ENCODE measurements at places on chromosomes 13 and 19.

GRCh38 chr13:51359352-51359751 lies 19.9 kb downstream of the SERPINE3 start:
- no peak for DNase-seq

DNA sequence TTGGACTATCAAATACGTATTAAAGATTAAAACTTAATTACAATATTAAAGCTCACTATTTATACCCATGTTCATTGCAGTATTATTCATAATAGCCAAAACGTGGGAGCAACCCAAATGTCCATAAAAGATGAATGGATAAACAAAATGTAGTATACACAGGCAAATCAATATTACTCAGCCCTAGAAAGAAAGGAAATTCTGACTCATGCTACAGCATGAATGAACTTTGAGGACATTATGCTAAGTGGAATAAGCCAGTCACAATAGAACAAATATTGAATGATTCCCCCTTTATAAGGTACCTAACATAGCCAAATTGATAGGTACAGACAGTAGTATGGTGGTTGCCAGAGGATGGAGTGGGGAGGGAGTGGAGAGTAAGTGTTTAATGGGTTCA lies 457.3 kb downstream of the FGF14 start:
- DNase-seq = no peak

GRCh38 chr13:89310943-89311672 lies 1639.9 kb downstream of the SLITRK5 start:
- no peak for DNase-seq

DNA sequence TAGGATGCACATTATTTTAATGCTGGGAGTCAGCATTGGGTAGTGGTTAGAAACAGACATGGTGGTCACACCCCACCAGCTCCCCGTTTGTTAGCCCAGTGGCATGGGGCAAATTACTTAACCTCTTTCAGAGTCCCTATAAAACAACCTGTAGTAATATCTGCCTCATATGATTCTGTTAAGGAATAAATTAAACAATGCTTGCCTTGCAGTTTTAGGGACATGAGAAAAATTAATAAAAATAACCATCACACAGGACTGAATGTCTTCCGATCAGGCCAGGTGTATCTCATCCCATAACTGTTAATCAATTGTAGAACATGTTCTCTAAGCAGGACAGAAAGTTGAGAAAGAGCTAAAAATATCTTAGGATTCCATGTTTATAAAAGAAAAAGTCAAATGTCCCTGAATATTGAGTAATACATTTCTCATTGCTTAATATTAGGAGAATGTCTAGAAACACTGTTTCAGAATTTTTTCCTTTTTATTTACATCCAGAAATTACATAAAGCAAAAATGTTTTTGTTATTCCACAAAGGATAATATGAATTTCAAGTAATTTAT lies 196.5 kb downstream of the GPC6 start:
- DNase-seq = no peak

- DNase-seq = no peak
Observed at GRCh38 chr19:55426042-55426441, 17.1 kb downstream of the SHISA7 start.

- DNase-seq = no peak
Observed at GRCh38 chr19:33868076-33868735, 71.5 kb downstream of the KCTD15 start.

DNA sequence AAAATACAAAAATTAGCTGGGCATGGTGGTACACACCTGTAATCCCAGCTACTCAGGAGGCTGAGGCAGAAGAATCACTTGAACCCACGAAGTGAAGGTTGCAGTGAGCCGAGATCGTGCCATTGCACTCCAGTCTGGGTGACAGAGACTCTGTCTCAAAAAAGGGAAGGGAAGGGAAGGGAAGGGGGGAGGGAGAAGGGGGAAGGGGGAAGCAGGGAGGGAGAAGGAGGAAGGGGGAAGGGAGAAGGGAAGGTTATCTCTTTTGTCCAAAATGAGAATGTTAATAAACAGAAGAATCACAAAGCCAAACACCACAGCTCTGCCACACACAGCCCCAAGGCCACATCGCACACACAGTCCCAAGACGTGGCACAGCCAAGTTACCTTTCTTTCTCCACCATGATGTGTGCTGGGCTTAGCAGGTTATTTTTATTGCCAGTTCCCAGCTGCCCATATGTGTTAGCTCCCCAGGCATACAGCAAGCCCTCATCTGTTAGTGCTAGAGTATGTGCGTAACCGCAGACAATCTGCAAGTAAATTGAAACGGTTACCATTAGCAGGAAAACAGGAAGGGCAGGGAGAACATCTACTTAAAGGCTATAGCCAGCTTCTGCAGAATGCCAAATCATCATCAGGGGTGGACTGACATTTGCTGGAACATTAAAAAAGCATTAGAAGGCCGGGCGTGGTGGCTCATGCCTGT lies 34.3 kb downstream of the RCBTB1 start:
- no peak for DNase-seq

DNA sequence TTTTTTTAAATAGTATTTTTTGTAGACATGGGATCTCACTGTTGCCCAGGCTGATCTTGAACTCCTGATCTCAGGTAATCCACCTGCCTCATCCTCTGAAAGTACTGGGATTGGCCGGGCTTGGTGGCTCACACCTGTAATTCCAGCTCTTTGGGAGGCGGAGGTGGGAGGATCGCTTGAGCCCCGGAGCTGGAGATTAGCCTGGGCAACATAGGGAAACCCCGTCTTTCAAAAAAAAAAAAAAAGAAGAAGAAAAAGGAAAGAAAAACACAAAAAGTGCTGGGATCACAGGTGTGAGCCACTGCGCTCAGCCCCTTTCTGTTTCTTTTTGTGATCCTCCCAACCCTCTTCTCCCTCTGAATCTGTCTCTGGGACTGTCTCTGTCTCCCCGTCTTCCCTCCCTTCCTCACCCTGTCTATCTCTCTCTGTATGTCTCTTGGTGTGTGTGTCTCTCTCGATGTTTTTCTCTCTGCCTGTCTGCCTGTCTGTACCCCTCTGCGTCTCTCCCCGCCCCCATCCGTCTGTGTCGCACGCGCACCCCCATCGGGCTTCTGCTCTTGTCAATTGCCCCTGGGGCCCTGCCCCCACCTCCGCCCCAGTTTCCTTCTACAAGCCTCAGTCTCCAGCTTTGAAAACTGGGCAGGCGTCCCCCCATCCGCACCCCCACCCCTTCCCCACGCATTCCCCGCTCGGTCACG lies 540 bp upstream of the ZFP36 start:
- peak; percentile 91 for DNase-seq

DNA sequence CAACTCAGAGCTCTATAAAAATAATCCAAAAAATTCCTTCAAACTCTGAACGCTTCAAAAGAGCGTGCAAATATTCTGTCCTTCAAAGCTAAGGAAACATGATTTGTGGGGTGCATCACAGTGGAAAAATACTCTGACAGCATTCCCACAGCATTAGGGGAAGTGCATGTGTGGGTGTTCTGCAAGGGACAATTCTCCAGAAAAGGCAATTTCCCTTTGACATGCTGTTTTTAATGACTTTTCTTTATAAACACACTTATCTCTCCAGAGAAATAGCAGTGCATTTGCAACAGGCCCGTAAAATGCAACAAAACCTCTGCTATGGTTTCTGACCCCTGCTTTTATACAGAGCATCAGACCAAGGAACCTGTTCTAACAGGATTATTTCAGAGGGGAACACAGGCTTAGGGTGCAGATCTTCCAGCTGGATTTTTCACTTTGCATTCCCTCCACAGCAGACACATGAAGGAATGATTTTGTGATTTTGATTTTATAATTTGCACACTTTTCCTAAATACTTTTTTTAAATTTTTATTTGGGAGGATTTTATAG lies 42.6 kb downstream of the KL start:
- no peak for DNase-seq

DNA sequence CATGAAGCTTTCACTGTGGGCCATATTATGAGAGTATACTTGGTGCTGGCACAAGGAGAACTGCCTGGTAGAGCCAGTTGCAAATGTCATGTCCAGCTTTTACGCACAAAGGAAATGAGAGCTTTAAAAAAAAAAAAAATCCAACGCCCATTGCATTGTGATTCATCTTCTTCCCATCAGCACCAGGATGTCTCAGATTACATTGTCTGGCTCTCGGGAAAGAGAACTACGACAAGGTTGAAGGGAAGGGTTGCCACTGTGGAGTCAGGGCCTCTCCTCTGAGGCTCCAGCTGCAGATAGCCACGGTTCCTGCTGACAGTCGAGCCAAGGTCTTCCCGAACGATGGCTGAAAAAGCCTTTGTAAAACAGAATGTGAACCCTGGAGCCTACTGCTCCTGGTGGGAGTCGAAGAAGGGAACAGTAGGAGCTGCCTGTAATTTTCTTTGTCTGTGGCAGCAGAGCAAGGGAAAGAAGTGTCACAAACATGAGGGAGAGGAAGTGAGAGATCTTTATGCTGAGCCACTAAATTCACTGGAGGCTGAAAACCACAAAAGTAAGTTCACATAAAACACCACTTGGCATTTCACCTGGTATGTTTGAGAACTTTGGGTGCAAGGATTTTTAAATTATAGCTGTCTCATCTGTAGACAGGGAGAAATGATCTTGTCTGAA lies 704.7 kb downstream of the DIAPH3 start:
- no peak for DNase-seq

- DNase-seq = no peak
Observed at GRCh38 chr13:112899281-112900225, 69.5 kb upstream of the MCF2L start.

DNA sequence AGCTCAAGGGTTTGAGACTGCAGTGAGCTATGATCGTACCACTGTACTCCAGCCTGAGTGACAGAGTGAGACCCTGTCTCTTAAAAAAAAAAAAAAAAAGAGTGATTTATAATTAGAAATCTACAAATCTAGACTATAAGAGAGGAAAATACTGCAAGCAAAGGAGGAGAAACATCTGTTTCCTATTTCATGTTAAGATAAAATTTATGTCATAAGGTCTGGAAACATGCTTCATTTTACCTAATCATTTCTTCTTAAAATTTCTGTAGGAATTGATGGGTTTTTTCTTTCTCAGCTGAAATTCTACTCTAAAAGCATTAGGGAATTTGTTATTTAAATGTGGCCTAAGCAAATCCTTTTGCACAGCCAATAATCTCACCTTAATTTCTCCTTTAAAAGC lies 53.2 kb downstream of the C13orf42 start:
- no peak for DNase-seq

DNA sequence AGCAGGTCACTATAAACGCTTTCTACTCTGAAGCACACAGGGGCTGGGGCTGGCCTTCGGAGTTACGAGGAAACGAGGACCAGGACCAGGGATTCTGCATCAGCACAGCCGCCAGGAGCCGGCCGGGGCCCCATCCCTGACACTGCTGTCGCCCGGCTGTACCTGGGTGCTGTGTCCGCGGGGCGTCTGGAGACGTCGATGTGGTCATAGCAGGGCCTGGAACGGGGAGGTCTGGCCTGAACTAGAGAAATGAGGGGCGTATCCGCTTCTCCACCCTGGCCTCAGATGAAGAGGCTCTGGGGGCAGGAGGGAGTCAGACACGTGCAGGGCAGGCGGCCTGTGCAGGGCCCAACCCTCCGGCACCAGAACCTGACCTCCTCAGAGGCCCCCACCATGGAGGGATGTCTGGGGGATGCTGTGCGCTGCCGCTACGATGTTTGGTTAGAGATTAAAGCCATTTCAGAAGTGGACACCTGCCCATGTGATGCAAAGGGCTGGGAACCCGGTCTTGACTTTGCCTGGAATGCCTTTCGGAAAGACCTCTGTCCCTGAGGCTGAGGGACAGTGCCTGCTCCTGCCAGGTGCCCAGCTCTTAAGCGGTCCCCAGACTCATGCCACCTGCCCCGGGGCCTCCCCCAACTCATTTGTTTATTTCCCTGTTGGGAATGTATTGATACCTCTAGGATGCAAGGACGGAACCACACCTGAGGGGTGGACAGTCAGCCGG lies 21.4 kb downstream of the GAS6 start:
- no peak for DNase-seq

- no peak for DNase-seq
Observed at GRCh38 chr19:17963936-17964691, 2.8 kb upstream of the KCNN1 start.

DNA sequence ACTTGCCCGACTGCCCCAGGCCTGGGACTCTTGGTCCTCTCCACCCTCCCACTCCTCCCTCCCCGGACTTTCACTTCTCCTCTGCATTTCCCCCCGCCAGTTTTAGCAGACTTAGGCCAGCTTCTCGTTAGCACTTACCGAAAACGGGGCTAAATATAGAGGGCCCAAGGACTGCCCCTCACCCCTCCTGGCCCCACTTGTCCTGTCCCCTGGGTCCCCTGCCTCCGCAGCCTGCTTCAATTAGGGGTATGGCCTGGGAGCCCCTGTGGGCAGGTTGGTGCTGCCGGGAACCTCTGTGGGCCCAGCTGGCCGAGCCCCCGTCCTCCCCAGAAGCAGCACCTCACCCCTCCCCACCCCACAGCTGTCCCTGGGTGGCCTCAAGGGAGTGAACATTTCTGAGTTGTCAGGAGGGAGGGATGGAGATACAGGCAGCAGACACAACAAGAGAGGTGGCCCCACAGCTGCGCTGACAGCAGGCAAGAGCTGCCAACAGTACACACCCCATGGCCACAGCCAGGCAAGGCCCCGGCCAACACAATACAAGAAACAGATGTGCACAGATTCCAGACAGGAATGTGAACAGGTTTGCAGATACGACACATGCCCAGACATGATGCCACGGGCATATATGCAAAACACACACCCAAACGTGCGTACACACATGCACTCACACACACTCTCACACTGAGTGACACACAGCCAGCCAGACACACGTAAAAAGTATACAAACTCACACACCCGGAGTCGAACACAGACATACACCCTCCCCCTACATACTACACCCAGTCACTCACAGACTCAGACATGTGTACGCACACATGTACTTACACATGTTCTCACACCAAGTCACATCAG lies 2.6 kb downstream of the POU2F2 start:
- DNase-seq = no peak

DNA sequence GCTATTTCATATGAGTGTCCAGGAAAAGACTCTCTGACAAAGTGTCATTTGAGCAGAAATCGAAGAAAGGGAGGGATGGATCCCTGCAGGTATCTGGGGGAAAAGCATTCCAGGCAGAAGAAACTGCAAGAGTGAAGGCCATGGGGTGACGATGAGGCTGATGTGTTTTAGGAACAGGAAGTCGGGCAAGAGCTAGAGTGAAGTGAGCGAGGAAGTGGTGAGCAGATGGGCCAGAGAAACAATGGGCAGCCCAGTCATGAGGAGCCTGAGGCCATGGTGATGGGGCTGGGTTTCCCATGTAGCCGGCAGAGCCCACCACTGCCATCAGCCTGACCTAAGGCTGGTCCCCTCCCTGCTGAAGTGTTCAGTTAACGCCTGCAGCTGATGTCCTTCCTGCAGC lies 150.2 kb downstream of the TNFSF13B start:
- DNase-seq = no peak
